NCI-H2029 (cell line): ENCODE measurements at places on chromosomes 6 and 20.
A peak's percentile ranks its signal among the peaks of the same experiment; 100 is the strongest.

GRCh38 chr20:45365444-45365970 lies 2.6 kb downstream of the SYS1 start:
- DNase-seq = no peak

GRCh38 chr6:41561931-41562911 lies 16.0 kb downstream of the FOXP4 start:
- no peak for DNase-seq

DNA sequence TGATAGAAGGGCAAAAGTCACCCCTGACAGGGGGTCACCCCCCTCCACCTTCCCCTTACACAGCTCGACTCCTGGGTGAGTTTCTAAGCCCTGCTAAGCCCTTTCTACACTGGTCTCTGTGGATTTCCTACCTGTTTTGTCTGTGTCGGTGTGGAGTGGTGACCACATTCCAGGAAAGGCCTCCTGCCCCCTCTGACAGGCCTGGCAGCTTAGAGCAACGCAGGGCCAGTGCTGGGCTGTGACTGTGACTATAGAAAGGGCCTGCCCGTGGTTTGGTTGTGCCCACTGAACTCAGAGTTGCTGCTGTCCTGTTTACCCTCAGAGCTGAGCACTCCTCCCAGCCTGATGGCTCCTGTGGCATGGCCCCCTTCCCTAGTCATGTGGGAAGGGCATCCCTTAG lies 109.0 kb downstream of the ARMC2 start:
- DNase-seq = no peak

- DNase-seq = no peak
These were observed 6.0 kb upstream of the BEND3 start for GRCh38 chr6:107121266-107121665.

DNA sequence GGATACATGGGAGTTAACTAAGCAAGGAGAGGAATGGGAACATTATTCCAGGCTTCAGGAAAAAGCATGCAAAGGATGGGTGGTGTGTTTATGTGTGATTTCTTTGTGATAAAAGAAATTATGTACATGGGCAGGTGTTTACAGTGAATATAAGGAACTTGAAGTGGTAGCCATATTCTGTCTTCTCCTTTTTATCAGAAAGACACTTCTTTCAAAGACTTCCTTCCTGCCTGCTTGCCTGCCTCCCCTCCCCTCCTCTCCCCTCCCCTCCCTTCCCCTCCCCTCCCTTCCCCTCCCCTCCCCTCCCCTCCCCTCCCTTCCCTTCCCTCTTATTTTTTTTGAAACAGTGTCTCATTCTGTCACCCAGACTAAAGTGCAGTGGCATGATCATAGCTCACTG lies 14.4 kb downstream of the CYB5R4 start:
- no peak for DNase-seq

DNA sequence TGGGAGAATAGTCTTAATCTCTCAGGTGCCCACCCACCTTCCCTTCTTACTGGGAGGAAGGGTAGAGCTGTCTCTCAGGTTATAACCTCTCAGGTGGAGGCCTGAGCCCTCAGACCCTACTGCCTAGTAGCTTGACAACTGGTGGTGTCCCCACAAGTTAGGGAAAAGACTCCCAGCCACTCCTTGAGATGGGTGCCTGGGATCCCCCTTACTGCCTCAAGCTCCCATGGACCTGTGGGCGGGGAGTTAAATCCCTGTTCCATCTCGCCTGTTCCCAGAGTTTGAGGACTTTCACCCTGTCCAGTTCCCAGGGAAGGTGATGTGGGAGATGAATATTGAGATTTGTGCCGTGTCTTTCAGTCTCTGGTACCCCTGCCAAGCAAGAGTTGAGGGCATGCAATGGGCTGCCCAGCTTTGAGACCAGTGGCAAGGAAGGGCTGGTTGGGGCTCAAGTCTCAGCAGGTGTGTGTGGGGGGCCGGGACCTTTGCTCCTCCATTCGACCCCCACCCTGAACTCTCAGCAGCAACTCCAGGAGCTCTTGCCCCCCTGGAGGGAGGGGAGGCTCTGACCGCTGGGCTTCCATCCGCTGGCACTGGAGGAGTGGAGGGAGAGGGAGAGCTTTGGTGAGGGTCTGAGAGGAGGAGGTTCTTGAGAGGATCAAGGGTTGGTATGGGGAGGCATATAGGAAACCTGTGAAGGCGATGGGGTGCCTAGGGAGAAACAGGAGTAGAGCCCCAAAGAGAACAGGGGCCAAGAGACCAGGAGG lies 1.1 kb upstream of the PBX2 start:
- no peak for DNase-seq

GRCh38 chr20:2626853-2627541 lies 25.4 kb upstream of the NOP56 start:
- peak; percentile 5 for DNase-seq

GRCh38 chr20:41621971-41622370 lies 3.8 kb upstream of the CHD6 start:
- no peak for DNase-seq

DNA sequence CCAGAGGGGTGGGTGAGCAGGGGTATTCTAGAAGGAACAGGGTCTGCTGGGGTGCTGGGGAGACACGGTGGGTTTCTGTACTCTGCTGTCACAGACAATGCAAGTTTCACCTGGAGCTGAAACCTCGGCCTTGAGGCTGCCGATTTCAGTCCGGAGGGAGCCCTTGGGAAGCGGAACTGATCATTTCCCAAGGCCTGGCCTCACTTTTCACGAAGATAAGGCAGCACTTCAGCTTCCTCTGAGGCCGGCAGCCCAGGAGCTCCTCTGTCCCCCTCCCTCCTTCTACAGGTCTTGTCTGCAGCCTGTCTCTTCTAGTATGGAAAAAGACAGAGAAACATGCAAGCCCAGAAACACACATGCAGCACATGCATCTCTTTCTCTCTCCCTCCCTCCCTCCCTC lies 242.1 kb downstream of the CDC5L start:
- DNase-seq = no peak

GRCh38 chr6:82144007-82144851 lies 103.3 kb downstream of the IBTK start:
- no peak for DNase-seq

DNA sequence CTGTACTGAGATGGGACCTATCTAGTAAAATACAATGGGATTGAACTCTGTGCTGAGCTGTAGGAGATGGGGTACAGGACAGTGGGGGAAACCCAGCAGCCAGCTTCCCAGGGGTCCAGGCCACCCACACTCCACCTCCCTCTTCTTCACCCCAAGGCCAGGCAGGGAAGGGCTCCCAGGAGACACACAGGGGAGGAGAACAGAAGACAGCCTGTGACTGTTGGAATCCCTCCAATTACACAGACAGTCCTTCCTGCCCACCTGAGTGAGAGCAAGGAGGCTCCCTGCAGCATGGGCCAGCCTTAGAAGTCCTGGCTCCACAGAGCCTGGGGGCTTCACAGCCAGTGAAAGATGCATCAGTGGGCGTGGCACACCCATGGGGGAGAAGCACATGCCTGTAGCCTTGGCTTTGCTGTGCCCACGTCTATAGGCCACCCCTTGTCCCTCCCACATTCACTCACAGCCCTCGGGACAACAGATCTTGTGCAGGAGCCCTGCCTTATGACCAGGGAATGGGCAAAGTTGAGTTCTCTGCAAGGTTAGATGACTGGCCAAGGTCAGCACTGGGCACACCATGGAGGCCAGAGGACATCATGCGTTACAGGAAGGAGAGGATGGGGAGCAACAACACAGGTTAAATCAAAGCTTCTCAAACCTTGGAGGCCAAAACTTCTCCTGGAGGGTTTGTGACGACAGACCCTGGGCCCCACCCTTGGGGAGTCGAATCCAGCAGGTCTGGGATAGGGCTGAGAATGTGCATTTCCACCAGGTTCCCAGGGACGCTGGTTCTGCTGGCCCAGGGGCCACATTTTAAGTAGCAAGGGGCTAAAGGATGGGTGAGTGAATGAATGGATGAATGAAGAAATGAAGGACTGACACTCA lies 12.3 kb upstream of the CST7 start:
- DNase-seq = no peak

DNA sequence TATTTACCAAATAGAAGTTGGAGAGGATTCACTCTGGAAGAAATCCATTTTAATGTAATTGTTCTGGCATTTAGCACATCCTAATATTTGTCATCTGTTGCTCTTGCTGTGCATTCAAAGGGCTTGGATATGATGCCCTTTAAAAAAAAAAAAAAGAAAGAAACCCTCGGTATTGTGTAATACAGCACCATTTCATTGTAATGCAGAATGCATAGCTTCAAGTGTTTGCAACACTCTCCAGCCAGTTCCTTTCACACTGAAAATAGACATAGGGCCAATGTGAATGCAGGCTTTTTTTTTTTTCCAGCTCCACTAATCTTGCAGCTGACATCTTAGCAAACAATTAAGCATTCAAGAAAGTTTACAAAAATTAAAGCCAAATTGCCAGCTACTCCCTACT lies 197.4 kb upstream of the POU3F2 start:
- DNase-seq = peak; percentile 64

DNA sequence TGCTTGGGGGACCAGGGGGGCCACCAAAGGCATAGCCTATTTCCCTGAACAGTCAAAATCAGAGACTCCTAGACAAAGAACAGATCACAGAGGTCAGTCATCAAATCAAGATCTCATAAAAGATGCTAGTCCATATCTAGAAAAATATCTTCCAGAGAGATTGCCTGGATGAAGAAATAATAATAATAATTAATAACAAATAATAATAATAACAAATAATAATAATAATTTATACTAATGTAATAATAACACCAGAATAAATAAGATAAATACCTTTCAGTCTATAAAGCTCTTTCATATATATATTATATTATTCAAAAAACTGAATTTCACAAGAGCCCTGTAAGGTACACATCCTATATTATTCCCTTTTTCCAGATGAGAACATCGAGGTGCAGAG lies 129.6 kb downstream of the PAX1 start:
- DNase-seq = no peak

DNA sequence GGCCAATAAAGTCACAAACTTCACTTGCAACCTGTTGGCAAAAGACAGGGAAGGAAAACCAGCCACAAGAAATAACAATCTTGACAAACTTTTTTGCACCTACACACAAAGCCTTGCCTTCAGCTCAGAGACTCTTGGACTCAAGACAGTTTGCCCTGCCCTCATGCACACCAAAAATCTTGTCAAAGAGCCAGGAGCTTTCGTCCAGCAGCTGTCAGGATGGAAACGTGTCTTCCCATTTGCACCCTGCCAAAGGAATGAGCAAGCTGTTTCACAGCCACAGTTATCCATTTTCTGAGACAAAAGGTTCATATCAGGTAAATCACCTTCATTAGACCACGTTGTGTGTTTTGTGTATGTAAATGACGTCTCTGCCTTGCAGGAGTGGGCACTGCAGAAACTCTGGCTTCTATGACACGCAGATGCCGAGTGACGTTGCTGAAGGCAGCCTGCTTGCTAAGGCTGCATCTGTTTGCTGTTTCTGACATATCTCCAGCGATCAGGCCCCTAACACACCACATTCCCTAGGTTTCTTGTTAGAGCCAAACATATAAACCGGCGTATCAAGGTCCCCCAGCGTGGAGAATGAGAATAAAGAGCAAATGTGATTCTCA lies 193.4 kb downstream of the SYNDIG1 start:
- no peak for DNase-seq

DNA sequence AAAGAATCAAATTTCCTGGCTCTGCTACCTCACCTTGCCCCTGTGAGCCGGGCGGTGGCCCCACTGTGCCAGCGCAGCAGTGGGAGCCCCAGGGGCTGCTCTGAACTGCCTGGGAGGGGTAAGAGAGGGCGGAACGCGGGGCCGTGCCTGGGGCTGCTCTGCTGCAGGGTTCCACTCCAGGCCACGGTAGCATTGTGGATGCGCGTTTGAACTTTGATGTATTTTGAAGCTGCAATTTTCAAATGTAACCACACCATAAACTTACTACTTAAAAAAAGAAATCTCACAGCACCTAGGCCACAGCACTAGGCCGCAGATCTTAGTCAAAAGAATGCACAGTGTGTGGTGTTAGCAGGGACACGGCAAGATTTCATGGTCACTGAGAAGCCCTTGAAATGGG lies 57.5 kb downstream of the PRDM1 start:
- DNase-seq = no peak

- no peak for DNase-seq
These were observed 192.2 kb downstream of the FARS2 start for GRCh38 chr6:5453546-5453945.

- DNase-seq = no peak
These were observed 312.0 kb downstream of the ZFAND3 start for GRCh38 chr6:38131527-38131965.

DNA sequence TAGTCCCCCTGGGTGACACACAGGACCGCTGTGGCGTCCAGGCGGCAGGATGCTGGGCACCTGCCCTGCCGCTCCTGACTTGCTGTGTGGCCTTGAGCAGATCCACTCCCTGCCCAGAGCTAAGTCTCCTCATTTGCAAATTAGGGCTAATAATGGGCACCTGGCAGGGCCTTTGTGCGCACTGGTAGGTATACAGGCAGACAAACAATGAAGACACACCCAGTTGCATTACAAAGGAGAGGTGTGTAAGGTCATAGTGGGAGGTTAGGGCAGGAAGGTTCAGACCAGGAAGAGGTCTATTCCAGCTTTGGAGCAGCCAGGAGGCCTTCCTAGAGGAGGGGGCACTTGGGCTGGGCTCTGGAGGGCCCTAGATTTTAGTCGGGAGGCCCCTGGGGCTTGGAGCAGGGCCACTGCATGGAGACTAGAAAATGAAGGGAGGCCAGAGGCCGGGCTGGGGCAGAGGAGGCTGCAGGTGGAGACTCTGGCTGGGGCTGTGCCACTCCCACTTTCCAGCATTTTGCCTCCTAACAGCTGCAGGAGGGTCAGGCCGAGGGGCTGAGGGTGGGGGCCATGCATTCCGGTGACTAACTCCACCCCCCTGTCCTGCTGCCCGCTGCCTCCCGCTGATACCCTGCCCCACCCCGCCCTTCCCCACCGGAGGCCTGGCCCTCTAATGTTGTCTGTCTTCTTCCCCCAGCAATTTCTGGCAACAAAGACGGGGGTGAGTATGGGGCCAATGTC lies 28.5 kb downstream of the MYH7B start:
- DNase-seq = no peak

GRCh38 chr20:3276680-3277015 lies 37.7 kb upstream of the SLC4A11 start:
- peak; percentile 19 for DNase-seq

DNA sequence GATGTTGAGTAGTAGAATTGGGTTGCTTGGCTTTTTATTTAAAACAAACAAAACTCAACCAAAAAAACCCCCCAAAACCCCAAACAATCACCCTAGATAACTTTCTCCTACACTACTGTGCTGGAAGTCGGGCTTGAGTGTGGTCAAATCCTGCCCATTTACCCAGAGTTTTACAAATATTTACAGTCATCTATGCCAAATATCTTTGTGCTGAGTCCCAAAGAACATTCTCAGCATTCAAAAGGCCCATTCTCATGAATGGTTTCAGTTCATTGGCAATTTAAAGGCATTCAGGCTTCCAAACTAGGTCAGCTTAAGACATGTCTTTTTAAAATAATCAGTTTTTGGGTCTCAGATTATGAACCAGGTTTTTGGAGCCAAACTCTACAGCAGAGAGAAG lies 1.8 kb downstream of the RNF144B start:
- no peak for DNase-seq

DNA sequence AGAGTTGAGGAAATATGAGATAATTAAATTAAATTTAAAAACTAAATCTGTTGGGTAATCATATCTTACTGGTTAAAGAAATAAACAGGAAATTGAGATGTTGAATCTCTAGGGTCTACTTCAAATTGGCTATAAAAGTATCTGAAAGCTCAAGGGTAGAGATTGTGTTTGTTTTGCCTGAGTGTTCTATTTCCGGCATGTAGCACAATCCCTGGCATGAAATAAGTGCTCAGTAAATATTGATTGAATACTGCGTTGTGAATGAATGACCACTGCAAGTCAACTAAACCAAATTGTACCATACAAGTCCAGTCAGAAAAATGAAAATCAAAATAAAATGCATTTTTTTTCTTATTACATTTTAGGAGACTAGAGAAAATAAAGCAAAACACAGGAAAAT lies 709.8 kb downstream of the EPM2A start:
- DNase-seq = peak; percentile 38

GRCh38 chr6:44059359-44060346 lies 67.6 kb downstream of the MRPL14 start:
- no peak for DNase-seq
